ENCODE measurements at places on chromosomes 1 and 21.

DNA sequence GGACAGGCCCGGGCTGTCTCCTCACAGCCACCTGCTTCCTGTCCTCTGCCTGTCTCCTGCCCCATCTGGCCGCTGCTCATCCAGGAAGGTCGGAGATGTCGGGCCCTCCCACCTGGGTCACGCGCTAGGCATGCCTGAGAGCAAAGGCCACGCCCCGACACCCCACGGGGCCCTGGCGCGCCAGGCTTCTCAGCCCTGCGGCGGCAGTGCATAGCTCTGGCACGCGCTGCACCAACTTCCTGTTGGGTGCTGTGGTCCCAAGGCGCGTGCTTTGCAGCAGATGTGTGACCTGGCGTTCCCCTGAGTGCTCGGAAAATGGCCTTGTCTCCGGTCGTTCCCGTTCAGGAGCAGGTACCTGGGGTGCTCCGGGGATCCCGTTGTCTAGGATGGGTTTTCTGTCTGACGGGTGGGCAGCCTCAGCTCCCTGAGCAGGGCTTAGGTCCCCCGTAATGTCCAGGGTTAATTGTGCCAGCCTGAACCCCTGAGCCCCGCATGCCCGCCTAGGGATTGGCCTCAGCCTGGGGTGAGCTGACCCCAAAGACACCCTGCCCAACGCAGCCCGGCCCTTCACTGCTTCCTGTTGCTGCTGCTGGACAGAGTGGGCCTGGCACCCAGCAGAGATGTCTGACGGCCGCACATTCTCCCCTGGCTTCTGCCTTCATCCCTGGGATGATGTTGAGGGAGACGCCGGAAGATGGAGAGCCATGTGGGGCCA is 19.4 kb upstream of the KCNAB2 start:
- DNase-seq: peak; percentile 98
- peak overlapping the region; percentile 97 for H3K4me3 ChIP-seq
- H3K27ac ChIP-seq: peak overlapping the region; percentile 99

DNA sequence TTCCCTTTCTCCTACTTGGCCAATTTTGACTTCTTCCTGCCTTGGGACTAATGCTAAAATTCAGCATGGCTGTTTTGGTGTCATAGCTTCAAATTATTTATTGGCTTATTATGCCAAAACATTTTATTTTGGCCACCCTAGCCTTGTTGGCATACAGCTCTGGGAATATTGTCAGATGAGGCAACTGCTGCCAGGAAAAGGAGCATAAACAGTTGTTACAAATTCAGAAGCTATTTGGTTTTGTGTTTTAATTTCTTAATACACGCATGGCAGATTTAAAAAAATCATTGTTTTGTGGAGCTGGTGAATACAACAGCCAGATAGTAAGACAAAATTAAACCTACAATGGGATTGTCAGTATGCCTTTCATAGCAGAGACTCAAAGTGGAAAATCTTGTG is 66.8 kb upstream of the BCL10 start:
- no peaks in the 10 kb centered on the region for H3K4me1 ChIP-seq
- H3K4me3 ChIP-seq: no peak overlapping the region
- DNase-seq: no peak
- no peak overlapping the region for H3K27ac ChIP-seq

DNA sequence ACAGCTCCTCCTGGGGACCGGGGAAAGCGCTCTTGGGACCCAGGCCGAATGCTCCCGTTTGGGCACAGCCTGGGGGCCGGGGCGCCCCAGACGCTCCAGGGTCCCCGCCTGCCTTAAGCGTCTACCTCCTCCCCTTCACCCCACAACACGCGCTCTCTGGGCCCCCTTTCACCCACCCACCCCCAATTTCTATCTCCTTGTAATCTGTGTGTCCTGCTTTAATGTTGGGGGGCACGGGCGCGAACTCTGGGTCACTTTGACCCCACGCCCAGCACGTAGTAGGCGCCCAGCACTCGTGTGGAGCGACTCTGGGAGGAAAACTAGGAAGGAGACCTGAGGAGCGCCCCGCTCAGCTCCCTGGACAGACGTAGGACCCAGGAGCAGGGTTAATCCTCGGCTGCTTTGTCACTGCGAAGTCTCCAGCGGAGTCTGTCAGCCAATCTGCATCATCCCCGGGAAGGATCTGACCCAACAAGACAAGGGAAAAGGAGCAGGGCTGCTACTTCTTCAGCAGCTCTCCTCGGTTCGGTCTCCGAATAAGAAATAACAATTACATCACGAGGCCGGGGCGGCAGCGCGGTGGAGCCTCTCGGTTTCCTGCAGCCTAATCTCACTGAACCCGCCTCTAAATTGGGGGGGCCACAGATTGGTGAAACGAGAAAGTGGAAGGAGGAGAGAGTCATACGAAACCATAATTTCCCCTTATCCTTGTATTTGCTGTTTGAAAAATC is 757 bp upstream of the NRIP1 start:
- peaks cover 5% of the 10 kb centered on the region for H3K27me3 ChIP-seq
- peaks cover 6% of the 10 kb centered on the region for H3K36me3 ChIP-seq
- peak overlapping the region; percentile 97 for H3K4me3 ChIP-seq
- peak; percentile 85 for DNase-seq
- peak overlapping the region; percentile 97 for H3K27ac ChIP-seq
- H3K4me1 ChIP-seq: peaks cover 43% of the 10 kb centered on the region

DNA sequence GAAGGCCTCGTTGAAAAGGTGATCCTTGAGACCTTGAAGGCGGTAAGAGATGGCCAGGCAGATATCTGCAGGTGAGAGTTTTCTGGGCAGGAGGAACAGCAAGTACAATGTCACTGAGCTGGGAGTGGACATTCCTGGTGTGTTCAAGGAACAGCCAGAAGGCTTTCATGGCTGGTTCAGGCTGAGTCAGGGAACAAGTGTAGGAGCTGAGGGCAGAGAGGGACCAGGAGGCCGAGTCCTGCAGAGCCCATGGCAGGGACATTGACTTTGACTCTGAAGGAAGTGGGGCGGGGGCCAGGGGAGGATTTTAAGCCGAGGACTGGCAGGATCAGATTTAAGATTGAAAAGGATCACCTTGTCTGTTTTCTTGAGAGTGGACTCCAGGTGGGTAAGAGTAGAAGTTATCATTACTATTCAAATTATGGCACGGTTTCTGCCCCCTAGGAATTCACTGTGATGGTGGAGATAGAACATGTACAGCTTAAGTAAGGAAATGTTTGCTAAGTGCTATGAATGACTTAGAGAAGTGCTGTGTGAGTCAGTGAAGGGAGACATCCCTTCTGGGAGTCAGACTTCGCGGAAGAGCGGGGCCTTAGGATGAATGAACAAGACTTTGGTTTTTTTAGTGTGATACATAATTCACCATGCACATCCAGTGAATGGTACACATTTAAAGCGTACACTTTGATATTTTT is 202.3 kb downstream of the KIF26B start:
- H3K4me1 ChIP-seq: no peaks in the 10 kb centered on the region
- DNase-seq: no peak
- H3K27ac ChIP-seq: no peak overlapping the region
- H3K4me3 ChIP-seq: no peak overlapping the region

- H3K36me3 ChIP-seq: no peaks in the 10 kb centered on the region
- no peak overlapping the region for H3K4me3 ChIP-seq
- no peak overlapping the region for H3K27ac ChIP-seq
- H3K4me1 ChIP-seq: peaks cover 3% of the 10 kb centered on the region
Observed at GRCh38 chr21:33063375-33063883, 6.5 kb upstream of the OLIG1 start.

DNA sequence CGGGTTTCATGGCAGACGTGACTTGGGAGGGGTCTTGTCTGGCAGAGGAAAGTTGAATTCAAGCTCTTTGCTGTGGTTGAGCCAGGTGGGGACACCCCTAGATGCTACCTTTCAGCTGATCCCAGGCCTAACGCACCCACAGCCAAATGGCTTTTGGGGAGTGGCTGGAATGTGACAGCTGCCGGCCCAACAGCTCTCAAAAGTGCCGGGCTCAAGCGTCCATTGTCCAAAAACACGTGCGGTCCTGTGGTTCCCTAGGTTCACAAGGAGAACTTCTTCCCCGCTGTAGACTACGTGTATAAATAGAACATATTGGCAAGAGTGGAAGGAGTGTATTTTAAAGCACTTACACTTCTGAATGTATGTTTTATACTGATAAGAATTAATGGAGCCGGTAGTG is 87.1 kb upstream of the ARHGEF16 start:
- H3K4me3 ChIP-seq: no peak overlapping the region
- H3K36me3 ChIP-seq: no peaks in the 10 kb centered on the region
- H3K27ac ChIP-seq: no peak overlapping the region
- H3K27me3 ChIP-seq: peaks cover 47% of the 10 kb centered on the region

DNA sequence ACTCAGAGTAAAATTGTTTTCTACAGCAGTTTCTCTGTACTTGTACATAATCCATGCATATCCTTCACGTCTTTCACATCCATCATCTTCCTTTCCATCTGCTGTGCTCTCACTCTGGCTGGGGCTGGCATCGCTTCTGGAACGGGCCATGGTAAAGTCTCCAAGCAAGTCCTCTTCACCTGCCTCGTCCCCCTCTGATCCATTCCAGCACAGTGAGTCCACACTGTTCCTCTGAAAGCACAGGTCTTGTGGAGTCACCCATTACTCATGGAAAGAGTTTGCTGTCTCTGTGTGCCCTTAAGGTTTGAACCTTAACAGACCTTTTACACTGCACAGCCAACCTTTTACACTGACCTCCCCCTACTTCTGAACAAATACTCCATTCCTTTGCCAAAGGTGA is 313.6 kb downstream of the ASTN1 start:
- H3K36me3 ChIP-seq: no peaks in the 10 kb centered on the region
- DNase-seq: no peak
- H3K4me1 ChIP-seq: no peaks in the 10 kb centered on the region
- H3K4me3 ChIP-seq: no peak overlapping the region
- H3K27me3 ChIP-seq: no peaks in the 10 kb centered on the region

- DNase-seq: no peak
- H3K36me3 ChIP-seq: no peaks in the 10 kb centered on the region
- H3K4me3 ChIP-seq: no peak within 1 kb of the TSS
- peaks cover 73% of the 10 kb centered on the region for H3K27me3 ChIP-seq
- H3K27ac ChIP-seq: no peak within 1 kb of the TSS
Observed at GRCh38 chr21:41316200-41317062, at the start of gene FAM3B. Gene FAM3B (plus strand): TSS chr21:41316801. CDS start chr21:41316880, 79 bp downstream.

GRCh38 chr1:59020151-59020997 is 236.5 kb upstream of the JUN start:
- H3K36me3 ChIP-seq: peaks cover 10% of the 10 kb centered on the region
- H3K4me1 ChIP-seq: peaks cover 30% of the 10 kb centered on the region
- peak overlapping the region; percentile 64 for H3K4me3 ChIP-seq
- H3K27me3 ChIP-seq: no peaks in the 10 kb centered on the region
- peak overlapping the region; percentile 96 for H3K27ac ChIP-seq

DNA sequence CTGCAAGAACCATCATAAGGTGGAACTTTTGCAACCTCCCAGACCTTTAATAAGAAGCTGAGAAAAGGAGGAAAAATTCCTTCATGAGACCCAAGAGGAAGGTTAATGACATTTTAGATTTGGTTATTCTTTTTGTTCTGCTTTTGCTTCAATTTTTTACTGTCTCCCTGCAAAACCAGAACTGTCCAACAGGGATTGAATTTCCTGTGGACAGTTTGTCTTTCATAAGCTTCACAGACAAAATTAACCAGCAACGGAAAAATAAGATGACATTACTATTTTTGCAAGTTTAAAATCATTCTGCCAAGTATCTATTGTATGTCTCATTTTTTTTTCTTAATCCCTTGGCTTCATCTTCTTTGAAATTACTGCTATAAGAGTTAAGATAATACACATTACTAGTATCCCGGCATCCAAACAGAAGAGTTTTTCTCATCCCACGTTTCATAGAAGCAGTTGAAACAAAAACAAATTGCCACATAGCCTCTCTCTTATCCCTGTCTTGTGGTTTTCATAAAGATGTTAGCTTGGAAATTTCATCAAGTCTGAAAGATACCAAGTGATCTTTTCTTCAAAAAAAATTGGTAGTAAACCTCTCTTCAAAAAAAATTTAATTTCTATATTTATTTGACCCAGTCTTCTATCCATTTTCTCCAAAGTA is 465.3 kb upstream of the PTBP2 start:
- no peaks in the 10 kb centered on the region for H3K36me3 ChIP-seq
- no peaks in the 10 kb centered on the region for H3K4me1 ChIP-seq
- no peak for DNase-seq
- no peak overlapping the region for H3K27ac ChIP-seq
- H3K27me3 ChIP-seq: no peaks in the 10 kb centered on the region

- H3K4me1 ChIP-seq: peaks cover 2% of the 10 kb centered on the region
- H3K36me3 ChIP-seq: no peaks in the 10 kb centered on the region
- H3K27me3 ChIP-seq: peaks cover 57% of the 10 kb centered on the region
- DNase-seq: no peak
- H3K4me3 ChIP-seq: no peak overlapping the region
Observed at GRCh38 chr1:116367256-116367945, 5.6 kb upstream of the ATP1A1 start.

DNA sequence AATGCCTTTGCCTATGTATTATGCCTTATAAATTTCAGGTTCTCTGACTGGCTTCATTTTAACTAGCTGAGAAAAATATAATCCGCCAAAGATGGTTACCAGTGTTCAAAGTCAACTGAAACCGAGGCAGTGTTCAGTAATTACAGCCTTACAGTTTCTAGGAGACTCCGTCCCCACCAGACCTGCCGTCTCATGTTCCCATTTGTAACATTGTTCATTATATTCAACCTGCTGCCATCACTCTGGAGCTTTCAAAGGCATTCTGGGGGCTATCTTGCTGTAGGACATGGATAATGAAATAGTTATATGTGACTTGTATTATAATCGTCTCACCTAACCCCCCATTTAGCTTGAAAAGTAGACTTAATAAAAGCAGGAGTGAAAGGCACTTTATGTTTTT is 302.5 kb downstream of the RWDD3 start:
- no peaks in the 10 kb centered on the region for H3K36me3 ChIP-seq
- no peak overlapping the region for H3K27ac ChIP-seq
- no peak overlapping the region for H3K4me3 ChIP-seq
- H3K4me1 ChIP-seq: no peaks in the 10 kb centered on the region
- no peak for DNase-seq

DNA sequence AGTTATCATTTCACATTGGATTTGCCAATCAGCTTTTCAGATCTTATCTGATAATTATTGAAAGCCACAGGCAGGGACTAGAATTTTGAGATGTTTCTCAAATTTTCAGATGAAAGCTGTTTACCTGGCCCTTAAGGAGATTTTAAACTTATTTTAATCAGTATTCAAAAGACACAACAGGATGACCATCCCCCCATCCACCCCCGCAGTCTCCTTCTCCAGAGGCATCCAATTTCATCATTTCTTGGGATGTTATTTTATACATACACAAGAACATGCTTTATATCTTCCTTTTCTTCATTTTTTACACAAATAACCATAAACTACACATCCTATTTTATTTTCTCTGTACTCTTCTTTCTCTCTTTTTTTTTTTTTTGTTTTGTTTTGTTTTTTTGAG is 470.9 kb downstream of the SMYD3 start:
- H3K4me3 ChIP-seq: no peak overlapping the region
- no peak for DNase-seq
- H3K36me3 ChIP-seq: no peaks in the 10 kb centered on the region
- no peaks in the 10 kb centered on the region for H3K27me3 ChIP-seq
- no peaks in the 10 kb centered on the region for H3K4me1 ChIP-seq

DNA sequence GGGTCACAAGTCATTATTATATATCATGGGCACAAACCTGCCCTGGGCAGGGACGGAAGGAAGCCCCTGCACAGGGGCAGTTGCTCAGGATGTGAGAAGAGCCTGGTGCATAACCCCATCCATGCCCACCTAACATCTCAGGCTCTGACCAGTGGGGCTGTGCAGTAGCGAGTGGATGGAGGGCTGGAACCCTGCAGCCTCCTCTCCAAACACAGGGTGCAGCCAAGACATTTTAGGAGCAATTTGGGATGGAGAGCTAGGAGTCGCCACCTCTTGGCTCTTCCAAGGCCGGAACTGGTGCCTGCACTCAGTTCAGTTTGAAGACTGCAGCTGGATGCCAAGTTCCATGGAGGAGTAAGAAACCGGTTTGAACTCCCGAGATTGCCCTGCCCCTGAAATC is 2.8 kb downstream of the MX1 start:
- H3K4me1 ChIP-seq: peaks cover 75% of the 10 kb centered on the region
- H3K27me3 ChIP-seq: peaks cover 3% of the 10 kb centered on the region
- H3K36me3 ChIP-seq: peaks cover 63% of the 10 kb centered on the region
- no peak overlapping the region for H3K4me3 ChIP-seq
- DNase-seq: no peak
